ENCODE measurements at places on chromosomes 6 and 20.

GRCh38 chr6:7115543-7116231 lies 7.9 kb downstream of the RREB1 start:
- DNase-seq = no peak

GRCh38 chr20:31856516-31856915 lies 11.1 kb upstream of the FOXS1 start:
- no peak for DNase-seq

- peak; percentile 15 for DNase-seq
These were observed 105.5 kb downstream of the HUS1B start for GRCh38 chr6:551405-551804.

DNA sequence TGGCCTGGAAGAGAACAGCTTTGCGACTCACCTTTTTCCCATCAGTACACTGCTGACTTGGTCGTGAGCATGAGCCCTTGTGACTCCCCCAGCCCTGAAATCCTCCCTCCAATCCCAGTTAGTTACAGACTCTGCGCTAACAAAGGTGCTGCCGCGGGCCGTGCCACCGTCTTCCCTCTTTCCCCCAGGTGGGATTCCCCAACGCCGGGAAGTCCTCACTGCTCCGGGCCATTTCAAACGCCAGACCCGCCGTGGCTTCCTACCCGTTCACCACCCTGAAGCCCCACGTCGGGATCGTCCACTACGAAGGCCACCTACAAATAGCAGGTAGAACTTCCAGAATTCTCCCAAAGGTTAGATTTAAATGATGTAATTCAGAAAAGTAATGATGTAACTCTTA lies 16.1 kb downstream of the MTG2 start:
- no peak for DNase-seq

DNA sequence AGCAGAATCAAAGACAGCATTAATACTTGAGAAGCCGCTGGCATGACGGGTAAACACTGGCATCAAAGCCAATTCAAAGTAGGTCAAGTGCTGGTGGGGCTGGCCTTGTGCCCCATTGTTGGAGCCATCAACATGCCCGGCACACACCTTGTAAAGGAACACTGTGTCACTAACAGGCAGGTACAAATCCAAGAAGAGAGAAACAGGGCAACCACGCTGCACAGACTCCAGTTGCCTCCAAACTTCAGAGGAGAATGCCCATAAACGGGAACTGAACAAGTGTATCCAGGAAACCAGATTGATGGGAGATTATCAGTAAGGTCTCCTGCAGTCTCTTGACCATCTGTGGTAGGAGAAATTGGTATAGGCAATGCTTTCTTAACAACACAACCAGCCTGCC lies 127.0 kb upstream of the STXBP5 start:
- no peak for DNase-seq

DNA sequence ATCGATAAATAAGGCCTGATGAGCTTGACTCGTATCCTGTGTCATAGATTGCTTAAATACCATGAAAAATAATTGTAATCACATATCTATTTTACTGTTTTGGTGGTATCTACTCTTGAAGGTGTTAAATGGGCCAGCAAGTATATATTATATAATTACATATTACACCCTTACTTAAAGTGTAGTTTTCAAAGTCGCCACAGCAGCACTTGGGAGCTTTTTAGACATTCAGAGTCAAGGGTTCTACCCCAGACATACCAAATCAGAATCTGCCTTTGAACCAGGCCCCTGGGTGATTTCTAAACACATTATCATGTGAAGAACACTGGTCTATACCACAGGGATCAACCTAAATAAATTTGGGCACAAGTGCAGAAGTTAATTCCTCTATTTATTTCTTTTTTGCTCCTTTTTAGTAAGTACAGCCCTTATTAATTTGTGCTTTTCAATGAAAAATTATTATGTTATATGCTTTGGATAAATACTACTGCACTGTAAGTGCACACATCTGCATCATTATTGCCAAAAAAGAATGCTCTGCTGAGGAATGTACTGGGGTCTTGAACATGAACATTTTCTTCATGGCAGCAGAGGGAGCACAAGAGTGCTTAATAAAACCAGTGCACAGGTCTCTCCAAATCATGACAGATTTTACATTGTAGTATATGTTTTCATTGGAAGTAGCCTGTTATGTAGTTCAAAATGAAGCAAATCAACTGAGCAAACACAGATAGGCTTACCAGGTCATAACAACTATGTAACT lies 3.1 kb upstream of the ATXN1 start:
- DNase-seq = no peak

DNA sequence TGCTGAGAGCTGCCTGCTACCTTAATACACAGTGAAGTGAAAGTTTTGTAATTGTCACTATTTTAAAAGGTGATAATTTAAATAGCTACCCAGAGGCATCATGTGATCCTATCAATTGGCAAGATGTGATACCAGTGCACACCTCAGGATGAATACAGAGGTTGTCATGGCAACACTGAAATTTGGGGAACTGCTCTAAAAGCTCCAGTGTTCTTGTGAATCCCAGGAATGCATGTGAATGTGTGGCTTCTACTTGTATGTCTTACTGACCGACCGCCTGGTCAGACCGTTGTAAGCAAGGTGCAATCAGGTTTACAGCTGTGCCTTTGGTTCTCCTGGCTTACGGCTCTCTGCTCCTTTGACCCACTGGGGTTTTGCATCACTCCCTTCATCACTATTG lies 146.3 kb upstream of the GJE1 start:
- no peak for DNase-seq

GRCh38 chr6:144413418-144413817 lies 128.3 kb downstream of the UTRN start:
- no peak for DNase-seq

DNA sequence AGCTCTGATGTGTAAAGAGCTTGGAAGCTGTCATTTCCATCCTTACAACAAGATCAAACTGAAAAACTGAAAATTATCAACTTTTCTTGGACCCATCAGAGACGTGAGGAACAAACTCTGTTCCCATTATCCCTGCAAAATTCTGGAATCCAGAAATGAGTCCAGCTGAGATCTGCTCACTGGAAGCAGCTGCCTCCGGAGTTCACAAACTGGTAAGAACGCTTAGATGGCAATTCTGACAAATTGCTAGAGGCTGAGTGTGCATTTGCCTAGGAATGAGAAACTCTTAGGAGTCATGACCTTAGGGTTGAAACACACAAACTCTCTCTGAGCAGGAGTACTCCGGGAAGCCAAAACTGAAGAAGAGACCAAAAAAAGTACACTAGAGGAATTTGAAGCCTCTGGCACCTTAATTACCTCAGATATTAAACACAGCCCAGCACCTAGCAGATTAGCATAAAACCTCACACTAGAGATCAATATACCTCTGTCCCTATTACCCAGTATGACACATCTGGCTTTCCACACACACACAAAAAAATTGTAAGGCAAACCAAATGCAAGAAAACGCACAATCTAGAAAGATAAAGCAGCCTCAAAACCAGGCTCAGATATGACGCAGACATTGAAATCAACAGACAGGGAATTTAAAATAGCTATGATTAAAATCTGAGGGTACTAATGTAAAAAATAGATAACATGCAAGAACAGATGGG lies 233.5 kb upstream of the SGK1 start:
- DNase-seq = no peak

DNA sequence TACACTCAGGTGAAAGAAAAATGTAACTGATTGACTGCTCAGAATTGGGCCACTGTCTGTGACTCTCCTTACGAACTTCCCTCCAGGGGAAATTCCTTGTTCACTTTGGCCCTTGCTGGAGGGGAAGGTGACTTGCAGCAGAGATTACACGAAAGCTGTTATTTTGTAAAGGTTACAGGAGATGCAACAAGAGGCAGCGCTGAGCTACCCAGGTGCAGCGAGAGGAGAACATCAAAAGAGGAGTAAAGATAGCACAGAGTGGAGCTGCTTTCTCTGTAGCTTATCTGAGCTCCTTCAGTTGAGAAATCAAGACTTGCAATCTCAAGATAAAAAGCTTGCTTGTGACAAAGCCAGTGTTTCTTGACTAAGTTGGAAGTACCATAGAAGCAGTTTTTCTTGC lies 144.6 kb downstream of the ARHGAP18 start:
- DNase-seq = no peak

DNA sequence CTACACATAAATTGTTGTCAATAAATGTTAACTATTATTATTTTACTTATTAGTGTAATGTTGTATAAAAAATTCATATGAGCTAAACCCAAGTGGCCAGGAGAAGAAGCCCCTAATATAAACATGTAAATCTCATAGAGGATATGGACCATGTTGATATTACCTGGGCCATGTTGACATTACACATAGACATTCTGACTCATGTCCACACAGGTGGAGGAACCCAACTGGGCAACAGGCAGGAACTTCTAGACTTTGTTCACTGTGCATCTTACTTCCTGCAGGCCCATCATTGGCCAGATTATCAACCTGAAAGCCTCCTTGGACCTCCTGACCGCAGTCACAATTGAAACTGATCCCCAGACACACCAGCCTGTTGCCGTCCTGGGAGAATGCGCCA lies 7.2 kb downstream of the BPIFA2 start:
- no peak for DNase-seq

- DNase-seq = no peak
These were observed 2.9 kb upstream of the SMIM28 start for GRCh38 chr6:138374815-138375214.

DNA sequence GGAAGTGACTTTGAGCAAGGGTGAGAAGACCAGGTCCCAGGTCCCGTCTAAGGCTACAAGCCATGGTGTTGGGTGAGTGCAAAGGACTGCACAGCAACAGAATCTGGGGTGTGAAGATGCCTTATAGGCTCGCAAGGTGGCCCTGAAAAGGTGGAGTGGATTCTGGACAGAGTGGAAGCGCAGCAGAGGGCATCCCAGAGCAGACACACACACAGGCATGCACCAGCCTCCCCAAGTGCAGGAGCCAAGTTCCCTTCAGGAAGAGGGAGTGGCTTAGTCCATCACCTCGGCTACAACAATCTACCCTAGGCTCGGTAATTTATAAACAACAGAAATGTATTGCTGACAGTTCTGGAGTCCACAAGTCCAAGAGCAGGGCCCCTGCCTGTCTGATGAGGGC lies 180.1 kb upstream of the PDE10A start:
- no peak for DNase-seq

GRCh38 chr6:35647400-35647799 lies 41.3 kb downstream of the FKBP5 start:
- DNase-seq = no peak

DNA sequence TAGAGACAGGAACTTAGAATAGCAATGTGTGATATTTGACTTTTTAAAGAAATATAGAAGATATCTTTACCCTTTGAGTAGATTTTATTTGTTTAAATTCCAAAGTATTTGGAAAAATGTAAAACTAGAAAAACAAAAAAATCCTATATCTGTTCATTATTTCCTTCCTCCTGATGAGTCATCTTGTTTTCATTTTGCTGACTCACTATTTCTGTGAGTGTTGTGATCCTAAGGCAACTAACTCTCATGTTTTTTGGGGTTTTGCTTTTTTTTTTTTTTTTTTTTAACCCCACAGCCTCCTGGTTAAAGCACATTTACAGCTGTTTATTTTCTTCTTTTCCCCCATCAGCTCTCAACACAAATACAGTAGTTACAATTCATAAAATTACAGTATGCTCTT lies 37.8 kb upstream of the THEMIS start:
- no peak for DNase-seq

DNA sequence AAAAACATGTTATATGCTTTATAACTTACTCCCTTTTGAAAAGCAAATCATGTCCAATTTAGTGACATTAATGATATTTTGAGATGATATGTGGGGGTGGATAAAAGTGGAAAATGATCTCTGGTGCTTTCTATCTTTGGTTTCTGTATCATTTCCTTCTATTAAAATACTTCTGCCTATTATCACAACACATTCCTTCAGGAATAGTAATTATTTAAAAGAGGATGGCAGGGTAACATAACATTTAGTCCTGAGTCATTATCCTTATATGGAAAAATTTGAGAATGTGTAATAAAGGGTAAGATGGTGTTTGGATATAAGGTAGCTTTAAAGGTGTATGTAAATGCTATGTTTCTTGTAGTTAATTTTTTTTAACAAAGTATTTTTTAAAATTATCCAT lies 657.7 kb downstream of the PHF3 start:
- DNase-seq = no peak

GRCh38 chr6:154705471-154706113 lies 27.6 kb upstream of the SCAF8 start:
- DNase-seq = no peak

DNA sequence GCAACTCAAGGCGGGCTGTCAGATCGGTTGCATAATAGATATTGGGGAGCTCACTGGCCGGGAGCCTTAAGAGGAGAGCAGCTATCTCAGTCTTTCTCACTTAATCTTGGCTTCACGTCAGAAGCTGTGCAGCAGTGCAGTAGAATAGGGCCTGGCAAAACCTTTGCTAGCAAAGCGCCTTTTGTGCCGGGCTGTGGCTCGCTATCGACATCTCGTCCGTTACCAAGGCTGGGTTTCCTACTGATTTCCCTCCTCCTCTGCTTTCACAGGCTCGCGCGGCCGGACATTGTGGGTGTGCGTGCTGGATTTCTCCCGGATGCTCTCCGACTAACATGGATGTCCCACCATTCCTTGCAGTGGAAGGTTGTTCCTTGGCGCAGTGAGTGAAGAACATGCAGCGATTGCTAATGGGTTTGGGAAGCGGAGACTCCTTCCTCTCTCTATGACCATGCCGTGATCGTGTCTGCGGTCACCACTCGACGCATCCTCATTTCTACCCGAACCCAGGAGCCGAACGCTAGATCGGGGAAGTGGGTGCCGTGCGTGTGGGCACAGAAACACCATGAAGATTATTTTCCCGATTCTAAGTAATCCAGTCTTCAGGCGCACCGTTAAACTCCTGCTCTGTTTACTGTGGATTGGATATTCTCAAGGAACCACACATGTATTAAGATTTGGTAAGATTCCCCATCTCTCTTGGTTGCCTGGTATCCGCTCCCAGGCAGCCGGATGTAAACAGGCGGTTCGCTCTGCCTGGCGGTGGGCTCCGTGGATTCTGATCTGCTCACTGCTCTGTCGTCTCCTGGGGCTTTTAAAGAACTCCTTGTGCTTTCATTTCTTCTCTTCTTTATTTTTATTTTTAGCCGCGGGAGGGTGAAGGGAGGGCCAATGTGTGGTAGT lies 5.5 kb downstream of the GRIK2 start:
- no peak for DNase-seq

- no peak for DNase-seq
These were observed 4.8 kb downstream of the COL12A1 start for GRCh38 chr6:75201021-75201420.

DNA sequence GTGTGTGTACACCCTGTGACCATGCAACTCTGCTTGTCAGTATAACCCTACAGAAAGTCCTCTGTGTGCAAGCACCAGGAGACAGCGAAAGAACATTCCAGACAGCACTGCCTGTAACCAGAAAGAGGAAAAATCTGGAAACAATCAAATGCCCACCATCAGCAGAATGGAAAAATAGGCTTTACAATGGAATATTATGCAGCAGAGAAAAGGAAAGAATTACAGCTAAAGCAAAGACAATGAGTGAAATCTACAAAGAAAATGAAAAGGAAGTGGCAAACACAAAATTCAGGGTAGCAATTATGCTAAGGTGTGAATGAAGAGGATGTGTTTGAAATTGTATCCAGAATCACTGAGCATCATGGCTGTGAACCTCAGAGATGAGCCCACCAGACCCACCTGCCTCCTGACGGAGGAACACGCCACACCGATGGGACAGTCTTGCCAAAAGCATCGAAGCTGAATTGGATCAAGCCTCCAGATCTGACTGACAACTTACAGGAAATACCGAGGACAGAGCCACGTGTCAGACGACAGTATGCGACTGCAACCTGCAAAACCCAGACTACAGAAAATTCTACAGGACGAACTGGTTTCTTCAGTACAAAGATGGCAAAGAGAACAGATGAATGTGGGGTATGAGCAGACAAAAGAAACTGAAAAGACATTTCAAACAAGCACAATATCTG lies 133.2 kb downstream of the NFATC2 start:
- DNase-seq = no peak

Measured in stimulated activated CD8-positive, alpha-beta memory T cell treated with anti-CD3 and anti-CD28 coated beads, Interleukin-12 subunit alpha, Interleukin-12 subunit beta, amount 100 ng/mL, for 4 hours (primary cell).